ENCODE measurements at places on chromosomes 7 and 10.

GRCh38 chr7:134431815-134432214, 27.1 kb downstream of the AKR1B1 start:
- no peak for DNase-seq

DNA sequence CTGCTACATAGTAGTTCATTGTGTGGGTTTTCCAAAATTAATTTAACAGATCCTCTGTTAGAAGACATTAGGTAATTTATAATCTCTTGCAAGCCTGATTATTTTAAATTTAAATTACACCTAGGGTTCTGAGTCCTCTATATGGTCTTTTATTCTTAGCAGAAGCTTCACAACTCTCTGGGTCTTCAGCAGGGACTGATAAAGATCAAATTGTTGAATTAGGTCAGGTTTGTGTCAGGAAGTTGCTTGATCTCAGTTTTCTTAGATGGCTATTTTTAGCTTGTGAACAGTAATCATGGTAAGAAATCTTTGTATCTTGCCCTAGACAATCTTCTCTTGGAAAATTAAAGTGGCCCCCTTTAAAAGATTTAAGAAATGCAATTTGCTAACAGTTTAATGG, 183.1 kb upstream of the HDAC9 start:
- no peak for DNase-seq

DNA sequence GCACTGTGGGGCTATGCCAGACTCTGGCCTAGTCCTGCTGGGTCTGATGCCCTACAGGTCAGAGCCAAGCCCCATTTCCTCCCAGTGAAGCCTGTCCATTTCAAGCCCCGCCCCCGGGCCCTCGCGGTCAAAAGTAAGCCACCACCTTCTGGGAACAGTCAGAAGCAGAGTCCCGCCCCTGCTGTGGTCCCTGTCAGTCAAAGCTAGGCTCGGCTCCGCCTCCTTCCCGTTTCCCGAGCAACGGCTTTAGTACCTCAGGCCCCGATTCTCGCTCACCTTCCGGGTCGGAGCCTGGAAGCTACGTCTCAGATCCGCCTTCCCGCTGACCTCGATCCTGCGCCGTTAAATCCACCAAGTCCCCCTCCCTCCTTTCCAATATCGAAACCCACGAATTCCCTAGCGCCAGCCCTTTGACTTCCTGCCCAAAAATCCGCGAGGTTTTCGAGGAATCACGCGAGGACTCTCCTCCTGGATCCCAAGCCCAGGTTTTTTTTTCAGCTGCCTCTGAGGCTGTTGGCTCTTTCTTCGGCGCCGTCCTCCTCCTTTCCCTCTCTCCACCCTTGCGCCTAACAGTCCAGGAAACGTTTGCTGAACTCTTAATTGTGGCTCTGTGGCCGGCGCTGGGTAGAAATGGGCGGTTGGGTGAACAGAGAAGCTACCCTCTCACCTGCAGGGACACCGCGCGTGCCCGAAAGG, 11.8 kb downstream of the SFXN3 start:
- peak; percentile 97 for DNase-seq

- no peak for DNase-seq
These were observed 6.3 kb downstream of the GHRHR start for GRCh38 chr7:30970074-30970473.

DNA sequence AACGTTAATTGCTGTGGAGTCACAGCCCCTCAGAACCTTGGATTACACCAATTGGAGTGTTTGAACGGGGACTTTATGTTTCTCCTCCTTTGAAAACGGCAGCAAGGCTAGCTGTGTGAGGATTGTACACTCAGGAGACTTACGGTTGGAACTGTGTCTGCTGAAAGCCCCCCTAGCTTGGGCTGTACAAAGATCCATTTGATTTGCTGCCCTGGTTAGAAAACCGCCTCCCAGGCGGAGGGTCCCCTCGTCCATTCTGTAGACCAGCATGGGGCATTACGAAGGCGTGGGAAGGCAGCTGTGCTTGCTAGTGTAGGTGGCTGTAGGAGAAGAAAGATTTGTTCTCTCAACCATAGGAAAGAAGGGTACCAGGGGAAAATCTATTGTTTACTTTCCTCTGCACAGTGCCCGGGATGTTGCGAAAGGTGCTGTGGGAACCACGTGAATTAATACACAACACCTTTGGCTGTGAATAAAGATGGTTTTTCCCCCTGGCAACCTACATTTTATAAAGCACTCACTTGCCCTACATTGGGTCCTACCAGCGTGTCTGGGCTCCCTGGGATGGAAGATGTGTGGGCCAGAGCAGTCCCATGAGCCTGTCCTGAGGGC, 73.4 kb upstream of the BTBD16 start:
- DNase-seq, result no peak

DNA sequence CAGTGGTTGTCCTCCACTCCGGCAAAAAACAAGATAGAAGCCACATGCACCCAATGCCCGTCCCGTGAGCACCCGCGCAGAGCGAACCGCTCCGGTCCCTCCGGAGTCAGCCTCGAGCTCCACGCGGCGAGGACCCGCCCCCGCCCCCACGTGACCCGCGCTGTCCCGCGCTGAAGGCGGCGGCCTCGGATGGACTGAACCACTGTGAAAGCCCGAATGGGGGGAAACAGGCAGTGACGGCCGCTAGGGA, 766 bp upstream of the EIF3B start:
- peak; percentile 81 for DNase-seq

DNA sequence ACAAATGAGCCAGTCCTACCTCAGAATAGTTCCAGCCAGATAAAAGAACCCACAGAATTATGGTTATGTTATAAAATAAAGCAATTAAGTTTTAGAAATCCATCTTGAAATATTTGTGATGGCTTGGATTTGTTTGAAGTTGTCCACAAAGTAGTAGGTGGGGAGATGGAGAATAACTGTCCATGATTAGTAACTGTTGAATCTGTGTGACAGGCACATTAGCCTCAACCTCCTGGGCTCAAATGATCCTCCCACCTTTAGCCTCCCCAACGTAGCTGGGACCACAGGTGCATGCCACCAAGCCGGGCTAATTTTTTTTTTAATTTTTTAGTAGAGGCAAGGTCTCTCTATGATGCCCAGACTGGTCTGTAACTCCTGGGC, 10.1 kb downstream of the HNRNPF start:
- no peak for DNase-seq

DNA sequence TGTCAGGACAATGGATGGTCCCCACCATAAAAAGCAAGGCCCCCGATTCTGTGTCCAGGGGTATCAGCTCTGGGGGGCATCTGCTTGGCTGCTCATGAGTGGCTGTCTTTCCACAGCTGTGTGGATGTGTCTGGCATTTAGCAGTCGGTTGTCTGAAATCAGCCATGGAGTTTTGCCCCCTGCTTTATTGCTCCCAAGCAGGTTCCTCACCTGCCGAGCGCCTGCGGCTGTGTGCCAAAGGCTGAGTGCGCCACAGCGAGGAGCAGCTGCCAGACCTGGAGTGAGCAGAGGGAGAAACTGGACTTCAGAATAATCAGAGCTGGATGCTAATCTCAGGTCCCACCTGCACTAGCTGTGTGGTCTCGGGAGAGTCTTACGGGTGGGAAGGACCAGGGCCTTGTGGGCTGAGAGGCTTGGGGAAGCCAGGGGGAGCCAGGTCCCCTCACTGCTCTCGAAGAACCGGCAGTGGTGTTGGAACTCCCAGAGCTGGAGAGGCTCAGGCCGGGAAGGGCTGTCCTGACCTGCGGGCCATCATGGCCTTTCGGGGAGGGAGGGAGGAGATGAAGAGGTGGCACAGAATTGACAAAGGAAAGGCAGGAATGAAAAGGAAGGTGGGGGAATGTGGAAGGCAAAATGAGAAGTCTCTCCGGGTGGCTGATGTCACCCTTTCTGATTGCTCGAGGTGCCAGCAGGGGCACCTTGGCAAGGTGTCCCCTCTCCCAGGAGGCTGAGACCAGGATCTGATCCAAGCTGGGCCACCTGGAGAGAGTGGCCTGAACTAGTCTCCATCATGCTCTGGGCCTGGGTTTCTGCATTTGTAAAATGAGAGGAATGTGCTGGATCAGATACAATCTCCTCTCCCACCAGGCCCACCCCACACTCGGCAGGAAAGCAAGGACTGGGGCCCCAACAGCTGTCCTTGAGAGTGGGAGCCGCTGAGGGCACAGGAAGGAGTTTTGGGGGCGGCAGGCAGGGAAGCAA, 30.2 kb upstream of the LEP start:
- no peak for DNase-seq

GRCh38 chr7:36236073-36236472, 83.0 kb downstream of the EEPD1 start:
- no peak for DNase-seq

DNA sequence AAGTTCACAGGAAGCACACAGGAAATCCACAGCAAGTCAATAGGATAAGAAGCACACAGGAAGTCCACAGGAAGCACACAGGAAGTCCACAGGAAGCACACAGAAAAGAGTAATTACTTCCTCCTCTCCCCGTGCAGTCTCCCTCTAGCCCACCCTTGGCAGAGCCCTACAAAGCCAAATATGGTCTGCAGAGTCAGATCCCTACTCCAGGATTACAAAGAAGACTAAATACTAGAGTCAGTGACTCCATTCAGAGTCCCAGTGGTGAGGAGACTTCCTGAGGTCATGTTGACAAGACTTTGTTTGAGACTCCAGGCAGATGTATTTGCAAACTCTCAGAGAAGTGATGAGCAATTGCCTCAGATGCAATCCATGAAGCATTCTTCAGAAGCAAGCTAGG, 398.6 kb upstream of the AUTS2 start:
- DNase-seq, result no peak

- DNase-seq, result no peak
These were observed 141.1 kb downstream of the CCSER2 start for GRCh38 chr10:84469470-84469869.

GRCh38 chr7:101420436-101420835, 57.8 kb downstream of the COL26A1 start:
- peak; percentile 10 for DNase-seq

GRCh38 chr10:115861864-115862263, 411.1 kb downstream of the GFRA1 start:
- no peak for DNase-seq

GRCh38 chr10:11337516-11337915, 273.9 kb downstream of the USP6NL start:
- no peak for DNase-seq

GRCh38 chr7:88105231-88105630, 114.6 kb downstream of the SRI start:
- DNase-seq, result no peak

- no peak for DNase-seq
These were observed 43.8 kb downstream of the SP8 start for GRCh38 chr7:20742913-20743312.

DNA sequence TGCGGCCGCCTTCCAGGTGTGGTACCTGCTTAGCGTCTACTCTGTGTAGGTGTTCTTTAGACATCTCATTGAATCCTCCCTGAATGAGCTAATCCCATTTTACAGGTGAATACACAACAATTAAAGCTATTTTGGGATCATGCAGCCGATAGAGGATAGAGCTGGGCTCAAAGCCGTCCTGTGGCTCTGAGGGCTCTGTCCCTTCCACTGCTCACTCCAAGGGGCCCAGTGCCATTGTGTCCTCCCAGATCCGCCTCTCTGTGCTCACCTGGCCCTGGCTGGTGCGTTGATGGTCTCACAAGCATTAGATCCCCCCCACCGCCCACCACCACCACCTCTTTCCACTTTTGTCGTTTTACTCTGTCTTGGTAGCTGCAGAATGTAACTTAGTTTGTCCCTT, 13.1 kb downstream of the NPTX2 start:
- no peak for DNase-seq

DNA sequence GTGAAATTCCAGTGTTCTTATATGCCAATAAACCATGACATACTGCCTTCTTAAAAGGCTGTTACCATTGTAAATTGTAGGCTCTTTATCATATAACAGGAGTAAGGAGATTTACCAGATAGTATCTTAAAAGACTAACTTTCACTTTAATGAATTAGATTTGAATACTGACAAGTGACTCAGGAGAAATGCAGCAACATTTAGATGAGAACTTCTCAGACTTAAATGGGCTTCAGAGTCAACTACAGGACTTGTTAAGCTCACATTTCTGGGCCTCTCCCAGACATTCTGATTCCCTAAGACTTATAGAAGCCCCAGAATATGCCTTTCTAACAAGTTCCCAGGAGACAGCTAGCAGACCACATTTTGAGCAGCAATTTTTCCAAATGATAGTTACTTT, 466.3 kb downstream of the ARL4A start:
- DNase-seq, result no peak

GRCh38 chr7:3073763-3074458, 30.2 kb upstream of the CARD11 start:
- no peak for DNase-seq

GRCh38 chr7:99139036-99139435, 4.9 kb downstream of the SMURF1 start:
- DNase-seq, result no peak

- no peak for DNase-seq
These were observed 46.8 kb downstream of the WIPF3 start for GRCh38 chr7:29853072-29853471.

DNA sequence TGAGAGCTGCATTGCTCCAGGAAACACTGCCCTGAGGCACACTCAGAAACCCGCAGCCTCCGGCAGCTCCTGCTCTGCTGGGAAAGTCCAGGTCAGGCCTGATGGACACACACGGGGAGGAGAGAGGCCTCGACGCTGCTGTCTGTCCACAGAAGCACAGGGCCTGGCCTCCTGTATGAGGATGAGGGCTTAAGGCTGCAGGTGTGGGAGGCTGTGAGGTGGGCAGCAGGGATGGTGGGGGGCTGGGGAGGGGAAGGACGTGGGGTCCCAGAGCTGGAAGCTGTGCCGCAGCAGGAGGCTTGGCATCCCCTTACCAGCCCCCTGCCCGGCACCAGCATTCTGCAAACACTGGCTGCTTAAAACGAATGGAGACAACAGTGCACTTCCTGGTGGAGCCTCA, 186.2 kb downstream of the DNAJB6 start:
- no peak for DNase-seq

- DNase-seq, result no peak
These were observed 40.9 kb upstream of the PLXDC2 start for GRCh38 chr10:19775296-19775695.

GRCh38 chr7:66928388-66928787, 7.4 kb downstream of the TMEM248 start:
- no peak for DNase-seq

GRCh38 chr10:91782539-91782938, 15.7 kb upstream of the TNKS2 start:
- no peak for DNase-seq

DNA sequence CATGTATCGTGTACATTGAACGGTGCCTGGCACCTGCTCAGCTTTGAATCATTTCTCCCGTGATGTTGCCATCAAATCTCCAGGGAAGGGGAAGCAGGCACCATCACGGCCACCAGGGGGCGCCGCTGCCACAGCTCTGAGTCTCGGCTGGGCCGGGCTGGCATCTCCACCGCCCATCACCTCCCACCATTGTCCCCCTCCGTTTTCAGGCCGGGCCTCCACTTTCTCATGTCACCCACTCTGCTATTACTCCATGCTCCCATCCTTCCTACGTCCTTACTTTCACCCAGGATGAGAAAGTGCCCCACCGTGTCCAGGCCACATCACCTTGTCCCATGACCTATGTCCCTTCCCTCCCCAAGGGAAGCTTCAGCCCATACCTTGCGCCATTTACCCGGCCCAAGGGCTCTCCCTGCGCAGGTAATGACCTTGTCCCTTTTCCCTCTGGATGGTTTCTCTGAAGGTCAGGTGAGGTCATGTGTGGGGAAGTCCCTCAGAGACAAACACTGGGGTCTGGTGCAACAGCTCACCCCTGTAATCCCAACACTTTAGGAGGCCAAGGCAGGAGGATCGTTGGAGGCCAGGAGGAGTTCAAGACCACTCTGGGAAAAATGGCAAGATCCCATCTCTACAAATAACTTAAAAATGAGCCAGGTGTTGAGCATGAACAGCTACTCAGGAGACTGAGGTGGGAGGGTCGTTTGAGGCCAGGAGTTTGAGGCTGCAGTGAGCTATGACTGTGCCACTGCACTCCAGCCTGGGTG, 31.8 kb upstream of the OCM2 start:
- DNase-seq, result peak; percentile 39

All from SW 1271 (cell line).